ENCODE measurements at places on chromosomes 2 and 18.

DNA sequence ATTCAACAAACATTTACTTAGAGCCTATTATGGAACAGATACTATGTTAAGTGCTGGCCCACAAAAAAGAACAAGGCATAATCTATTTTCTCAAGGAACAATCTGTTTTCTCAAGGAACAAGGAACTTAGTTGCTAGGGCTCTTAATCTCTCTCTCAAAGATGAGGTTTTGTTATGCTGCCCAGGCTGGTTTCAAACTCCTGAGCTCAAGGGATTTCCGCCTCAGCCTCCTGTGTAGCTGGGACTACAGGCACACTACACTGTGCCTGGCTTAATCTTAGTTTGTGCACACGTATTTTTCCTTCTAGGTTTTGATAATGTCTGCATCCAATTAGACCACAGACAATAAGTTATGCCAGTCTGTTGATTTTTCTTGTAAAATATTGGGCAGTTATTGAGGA, 89.5 kb downstream of the PTH2R start:
- DNase-seq, result no peak

- no peak for DNase-seq
Observed at GRCh38 chr2:201440182-201440581, 11.1 kb downstream of the TRAK2 start.

GRCh38 chr2:180664507-180664906, 315.9 kb upstream of the UBE2E3 start:
- no peak for DNase-seq

DNA sequence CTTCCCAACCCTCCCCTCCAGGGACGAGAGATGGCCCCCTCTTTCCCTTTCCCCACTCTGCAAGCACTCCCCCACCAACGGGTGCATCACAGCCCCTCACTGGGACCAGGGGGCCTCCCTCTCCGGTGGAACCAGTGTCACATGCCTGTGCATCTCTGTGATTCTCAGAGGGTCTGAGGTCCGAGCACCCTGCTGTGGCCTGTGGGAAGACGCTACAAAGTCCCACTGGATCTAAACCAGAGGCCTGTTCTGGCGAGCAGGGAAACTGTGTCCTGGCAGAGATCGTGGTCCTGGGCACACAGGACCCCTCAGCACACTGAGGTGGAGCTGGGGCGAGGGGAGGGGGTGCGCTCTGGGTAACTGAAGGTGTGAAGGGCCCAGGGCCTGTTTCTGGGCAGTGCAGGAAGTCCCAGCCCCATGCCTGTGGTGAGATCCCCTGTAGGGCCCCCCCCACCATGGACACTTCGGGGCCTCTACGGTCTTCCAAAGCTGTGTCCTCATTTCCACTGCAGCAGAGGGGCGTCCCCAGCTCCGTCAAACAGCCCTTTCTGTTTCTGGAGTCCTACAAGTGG, 8.0 kb downstream of the SNORC start:
- no peak for DNase-seq

DNA sequence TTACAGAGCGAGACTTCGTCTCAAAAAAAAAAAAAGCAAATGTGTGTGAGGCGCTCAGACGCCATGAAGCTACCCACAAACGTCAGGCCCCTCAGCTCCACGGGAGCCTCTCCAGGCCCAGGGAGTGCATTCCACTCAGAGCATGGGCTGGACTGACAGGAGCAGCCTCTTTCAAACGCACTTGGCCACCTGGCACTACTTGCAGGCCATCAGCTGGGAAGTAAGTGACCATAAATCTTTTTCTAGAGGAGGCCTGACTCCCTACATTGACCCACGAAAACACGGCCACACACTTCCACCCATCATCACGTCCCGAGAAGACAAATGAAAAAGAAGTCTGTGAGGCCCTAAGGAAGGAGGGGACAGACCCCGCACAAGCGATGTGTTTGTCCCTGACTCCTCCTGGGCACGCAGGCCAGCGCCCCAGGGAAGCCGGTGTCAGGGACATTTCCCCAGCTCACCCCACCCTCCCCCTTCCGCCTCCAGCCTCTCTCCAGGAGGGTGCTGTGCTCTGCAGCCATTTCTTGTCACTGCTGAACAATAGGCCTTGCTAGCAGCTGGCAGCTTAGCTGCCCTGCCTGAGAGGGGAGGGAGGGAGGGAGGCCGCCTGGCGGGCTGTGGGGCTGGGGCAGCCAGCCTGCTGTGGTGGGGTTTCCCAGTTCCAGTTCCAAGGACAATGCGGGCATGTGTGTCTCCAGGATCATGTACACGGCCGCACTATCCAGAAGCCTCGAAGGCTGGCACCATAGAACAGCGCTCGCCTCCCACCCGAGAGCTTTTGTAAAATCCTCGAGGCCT, 26.6 kb downstream of the SERTAD2 start:
- no peak for DNase-seq

DNA sequence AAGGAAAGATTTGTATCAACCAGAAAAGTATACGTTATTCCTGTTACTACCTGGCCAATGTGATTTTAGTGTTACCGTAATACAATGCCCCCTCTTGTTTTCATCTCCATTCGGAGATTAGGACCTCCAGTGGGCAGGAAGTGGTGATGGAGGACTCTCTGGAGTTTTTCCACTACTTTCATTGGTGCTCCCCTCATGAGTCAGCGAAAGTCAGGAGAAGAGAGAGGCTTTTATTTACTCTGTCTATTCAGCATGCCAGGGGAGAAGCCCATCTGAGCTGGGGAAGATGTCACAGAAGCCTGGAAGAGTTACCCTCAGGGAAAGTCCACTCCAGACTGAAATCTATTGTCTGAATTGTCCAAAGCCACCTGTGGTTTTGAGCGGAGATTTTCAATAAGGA, 88.2 kb upstream of the THUMPD2 start:
- no peak for DNase-seq

DNA sequence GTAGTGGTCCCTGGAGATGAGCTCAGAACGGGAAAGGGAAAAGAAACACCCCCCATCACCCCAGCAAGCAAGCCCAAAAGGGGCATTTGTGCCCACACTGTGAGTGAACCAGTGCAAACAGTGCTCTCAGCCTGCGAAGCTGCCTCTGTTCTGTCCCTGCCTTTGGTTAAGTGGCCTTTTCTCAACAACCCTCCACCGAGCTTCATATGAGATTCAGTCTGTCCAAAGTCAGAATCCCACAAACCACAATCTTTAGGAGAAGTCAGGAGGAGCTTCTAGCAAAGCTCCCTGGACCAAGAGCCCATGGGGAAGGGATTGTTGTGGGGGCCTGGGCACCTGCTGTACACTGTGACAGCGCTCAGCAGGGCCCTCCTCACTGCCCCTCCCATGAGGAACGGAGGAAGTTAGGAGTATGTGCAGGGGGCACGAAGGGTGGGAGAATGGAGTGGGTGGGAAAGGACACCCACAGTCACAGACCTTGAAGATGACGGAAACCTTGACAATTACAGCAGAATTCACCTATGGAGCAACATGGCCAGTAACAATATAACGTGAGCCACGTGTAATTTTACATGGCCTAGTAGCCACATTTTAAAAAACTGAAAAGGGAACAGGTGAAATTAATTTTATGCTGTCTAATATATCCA, 119.5 kb downstream of the SMAD7 start:
- DNase-seq, result no peak

DNA sequence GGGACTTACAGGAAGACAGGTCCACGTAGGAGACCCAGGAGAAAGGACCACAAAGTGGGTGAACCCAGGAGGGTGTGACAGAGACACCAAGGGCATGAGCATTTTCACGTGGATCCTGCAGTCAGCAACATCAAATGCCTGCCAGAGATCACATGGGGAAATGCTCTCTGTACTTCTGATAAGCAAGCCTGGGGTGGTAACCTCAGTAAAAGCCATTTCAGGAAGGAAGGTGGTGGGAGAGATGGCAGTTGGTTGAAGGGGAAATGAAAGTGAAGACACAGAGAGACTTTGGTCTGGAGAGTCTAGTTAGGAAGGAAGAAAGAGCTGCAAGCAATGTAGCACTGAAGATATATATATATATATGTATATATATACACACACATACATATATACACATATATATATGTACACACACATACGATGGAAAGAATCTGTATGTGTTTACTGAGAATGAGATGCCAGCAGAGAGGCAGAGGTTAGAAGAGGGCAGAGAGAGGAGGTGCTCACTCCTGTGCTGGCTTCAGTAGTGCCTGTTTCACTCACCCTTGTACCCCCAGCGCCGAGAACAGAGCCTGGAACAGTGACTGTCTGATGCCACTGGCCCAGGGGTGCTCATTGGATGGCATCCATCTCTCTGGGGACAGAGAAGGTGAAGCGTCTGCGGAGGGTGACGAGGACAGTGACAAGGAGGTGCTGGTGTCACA, 314.9 kb downstream of the AFF3 start:
- DNase-seq, result no peak

DNA sequence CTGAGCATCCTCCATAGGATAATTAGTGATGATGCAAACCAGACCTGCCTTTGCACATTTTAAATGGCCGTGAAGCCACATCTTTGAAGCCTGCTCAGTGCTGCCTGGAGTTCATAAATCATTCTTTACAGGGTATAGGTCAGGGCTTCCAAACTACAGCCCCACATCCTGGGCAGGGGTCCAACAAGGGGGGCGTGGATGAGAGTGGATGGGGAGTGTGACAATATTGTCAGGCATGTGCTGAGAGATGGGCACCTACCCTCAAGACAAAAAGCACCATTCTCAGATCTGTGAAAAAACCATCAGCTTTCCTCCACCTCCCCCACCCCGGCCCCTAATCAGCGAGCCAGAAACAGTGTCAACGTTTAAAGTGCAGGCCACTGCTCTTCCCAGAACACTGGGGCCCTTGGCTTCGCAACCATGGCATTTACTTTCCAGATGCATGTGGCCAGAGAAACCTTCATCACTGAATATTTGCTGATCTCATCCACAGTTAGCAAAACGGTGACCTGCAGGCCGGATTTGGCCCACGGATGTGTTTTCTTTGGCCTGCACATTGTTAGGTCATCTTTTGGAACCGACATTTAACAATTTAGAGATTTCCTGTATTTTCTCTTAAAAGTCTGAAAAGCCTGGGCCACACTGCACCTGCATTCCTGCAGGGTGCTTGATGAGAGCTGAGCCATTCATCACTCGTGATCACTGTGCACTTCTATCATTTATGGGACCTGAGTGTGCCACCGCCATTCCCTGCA, 130.7 kb downstream of the ANKRD44 start:
- DNase-seq, result no peak

DNA sequence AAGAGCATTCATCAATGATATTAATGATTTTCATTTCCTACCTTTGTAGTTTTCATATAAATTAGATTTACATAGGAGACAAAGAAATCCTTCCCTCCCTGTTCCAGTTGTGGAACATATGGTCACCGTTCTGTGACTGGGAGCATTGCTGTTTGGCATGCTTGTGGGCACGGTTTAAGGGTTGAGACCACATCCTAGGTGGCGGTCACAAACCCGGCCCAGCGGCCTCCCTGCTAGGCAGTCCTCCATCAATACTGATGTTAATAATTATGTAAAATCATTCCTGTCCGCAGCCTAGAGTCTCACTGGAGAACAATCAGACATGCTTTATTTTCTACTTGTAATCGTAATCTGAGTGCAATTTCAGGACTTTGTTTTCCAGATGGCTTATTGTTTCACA, 117.9 kb downstream of the AGAP1 start:
- DNase-seq, result no peak

GRCh38 chr2:134181219-134181618, 72.7 kb upstream of the MGAT5 start:
- no peak for DNase-seq
